ENCODE measurements at places on chromosomes 12 and 14.

- DNase-seq = no peak
Observed at GRCh38 chr12:6279631-6280030, 30.9 kb upstream of the PLEKHG6 start.

- DNase-seq = no peak
Observed at GRCh38 chr14:88533064-88533602, 21.7 kb downstream of the PTPN21 start.

- no peak for DNase-seq
Observed at GRCh38 chr12:25283006-25283405, 32.3 kb upstream of the KRAS start.

DNA sequence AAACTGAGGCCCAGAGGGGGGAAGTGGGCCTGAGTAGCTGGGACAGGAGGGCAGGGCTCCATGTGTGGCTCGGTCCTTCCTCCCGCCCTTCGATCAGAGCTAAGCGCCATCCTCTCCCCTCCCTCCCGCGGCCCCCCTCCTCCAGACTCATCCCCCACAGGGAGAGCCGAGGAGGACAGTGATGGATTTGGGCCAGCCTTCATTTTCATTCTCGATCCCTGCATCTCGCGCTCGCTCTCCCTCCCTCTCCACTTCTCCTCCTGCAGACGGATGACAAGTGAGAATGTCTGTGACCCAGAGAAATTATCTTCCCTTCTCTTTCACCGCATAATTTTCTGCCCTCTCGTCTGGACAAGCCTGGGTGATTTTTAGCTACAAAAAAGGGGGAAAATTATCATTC is 183.3 kb downstream of the RBM19 start:
- DNase-seq = no peak

- DNase-seq = no peak
Observed at GRCh38 chr14:84826294-84826693, 703.6 kb upstream of the FLRT2 start.

- DNase-seq = no peak
Observed at GRCh38 chr12:67645601-67646000, 2.9 kb upstream of the DYRK2 start.

- DNase-seq = no peak
Observed at GRCh38 chr12:23686095-23686494, 263.4 kb downstream of the SOX5 start.

DNA sequence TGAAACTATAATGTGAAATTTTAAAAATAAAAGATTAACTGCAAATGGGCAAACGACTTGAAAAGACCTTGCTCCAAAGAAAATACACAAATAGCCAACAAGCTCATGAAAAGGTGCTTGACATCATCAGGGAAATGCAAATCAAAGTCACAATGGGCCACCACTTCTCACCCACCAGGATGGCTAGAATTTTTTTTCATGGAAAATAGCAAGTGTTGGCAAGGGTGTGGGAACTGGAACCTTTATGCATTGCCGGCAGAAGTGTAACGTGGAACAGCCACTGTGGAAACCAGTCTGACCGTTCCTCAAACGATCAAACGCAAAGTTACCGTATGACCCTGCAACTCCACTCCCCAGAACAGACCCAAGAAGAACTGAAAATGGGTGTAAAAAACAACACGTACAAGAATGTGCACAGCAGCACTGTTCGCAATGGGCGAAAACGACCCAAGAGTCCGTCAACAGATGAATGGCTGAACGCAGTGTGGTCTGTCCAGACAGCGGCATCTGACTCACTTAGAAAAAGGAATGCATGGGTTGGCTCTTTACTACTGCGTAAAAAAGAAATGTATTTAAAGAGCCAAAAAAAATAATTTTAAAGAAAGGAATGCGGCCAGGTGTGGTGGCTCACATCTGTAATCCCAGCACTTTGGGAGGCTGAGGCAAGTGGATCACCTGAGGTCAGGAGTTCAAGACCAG is 40.2 kb downstream of the SCARB1 start:
- DNase-seq = no peak

DNA sequence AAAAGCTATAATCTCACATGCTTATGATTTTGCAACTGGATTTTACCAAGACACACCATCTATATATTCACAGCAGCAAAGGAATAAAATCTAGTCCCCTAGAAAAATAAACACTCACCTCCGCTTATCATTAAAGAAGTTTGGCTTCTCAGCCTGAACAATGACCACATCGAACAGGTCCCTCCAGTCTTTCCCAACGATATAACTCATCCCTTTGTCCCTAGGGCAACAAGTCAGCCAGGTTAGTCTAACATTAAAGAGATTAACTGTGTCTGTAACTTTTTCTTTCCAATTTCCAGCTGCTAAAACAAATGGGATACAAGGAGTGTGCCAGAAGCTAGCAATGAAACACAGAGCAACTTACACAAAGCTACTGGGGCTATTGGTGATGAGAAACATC is 48.0 kb downstream of the NT5DC3 start:
- DNase-seq = no peak

- no peak for DNase-seq
Observed at GRCh38 chr12:66746489-66747201, 67.8 kb upstream of the GRIP1 start.

GRCh38 chr14:37403626-37404025 is 191.4 kb downstream of the FOXA1 start:
- no peak for DNase-seq

DNA sequence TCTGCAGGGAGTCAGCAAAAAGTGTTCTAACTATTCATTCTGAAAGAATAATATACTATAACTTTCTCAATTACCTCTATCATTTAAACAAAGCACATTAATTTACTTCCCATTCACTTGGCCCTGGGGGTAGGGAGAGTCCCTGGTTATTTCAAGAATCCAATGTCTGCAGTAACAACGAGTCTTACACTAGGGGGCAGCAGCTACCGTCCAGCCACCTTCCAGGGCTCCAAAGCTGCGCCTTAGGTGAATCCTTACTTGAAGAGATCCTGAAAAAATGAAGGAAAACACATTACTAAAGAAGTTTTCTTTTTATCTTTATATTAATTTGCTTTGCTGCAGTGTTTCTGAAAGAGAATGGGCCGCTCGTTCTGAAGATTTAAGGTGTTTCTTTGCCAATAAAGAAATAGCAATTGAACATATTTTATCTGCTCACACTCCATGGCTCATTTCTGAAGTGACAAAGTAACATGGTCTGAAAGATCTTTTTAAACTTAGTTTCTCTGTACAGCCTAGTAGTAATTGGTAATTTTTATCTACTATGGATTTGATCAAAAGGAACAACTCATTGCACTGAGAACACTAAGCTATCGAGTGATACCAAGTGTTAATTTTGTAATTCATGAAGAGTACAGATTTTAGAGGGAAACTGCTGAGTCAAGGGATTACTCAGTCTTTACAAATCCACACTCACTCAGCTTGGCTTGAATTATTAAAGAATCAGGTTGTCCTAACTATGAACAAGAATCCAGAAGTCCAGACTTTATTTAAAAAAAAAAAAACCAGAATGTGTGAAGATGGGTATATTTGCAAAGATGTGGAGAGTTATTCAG is 27.6 kb downstream of the BHLHE41 start:
- DNase-seq = no peak

DNA sequence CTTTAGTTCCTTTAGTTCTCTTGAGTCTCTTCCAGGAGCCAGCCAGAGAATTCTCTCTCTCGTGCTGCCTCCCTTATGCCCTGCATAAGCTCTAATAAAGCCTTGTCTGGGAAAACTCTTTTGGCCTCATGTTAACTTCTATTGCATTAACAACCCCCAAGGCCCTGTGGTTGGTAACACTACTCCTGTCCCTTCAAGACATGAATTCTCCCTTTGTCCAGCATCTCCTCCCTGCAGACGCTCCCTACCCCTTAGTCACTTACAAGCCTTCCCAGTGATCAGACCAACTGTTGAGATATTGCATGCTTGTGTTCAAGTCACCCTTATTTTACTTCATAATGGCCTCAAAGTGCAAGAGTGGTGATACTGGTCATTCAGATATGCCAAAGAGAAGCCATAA is 12.1 kb downstream of the LTBR start:
- no peak for DNase-seq

DNA sequence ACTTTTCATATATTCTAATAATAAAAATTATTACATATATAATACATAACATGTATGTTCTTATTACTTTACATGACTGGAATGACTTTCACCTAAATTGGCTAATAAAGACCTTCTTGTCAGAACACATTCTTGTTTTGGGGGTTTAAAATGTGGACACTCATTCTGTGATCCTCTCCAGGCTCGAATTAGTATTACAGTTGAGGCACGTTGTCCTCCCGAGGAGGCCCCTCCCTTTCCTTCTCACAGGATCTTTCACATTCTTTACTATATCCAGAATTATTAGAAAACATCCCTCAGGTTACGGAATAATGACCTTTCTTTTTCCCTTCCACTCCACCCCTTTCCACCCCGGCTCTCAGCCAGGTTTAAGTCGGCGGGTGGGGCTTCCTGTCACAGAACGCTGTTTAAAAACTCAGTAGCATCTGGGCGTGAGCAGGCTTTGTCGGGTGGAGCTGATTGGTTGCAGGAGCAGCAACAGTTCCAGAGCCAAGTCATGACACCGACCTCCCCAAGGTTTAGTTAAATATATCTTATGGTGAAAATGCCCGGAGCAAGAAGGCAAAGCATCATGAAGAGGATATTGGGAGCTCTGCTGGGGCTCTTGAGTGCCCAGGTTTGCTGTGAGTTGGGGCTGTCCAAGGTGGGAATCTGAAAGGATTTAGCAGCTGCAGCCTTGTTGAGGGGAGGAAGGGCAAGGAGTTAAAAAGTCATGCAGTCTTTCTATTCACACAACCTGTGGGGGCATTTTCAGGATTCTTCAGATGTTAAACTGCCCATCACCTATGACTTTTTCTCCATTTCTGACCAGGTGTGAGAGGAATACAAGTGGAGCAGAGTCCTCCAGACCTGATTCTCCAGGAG is 396.7 kb upstream of the OR4E1 start:
- DNase-seq = no peak

GRCh38 chr12:130765186-130765659 is 49.1 kb upstream of the RIMBP2 start:
- no peak for DNase-seq

GRCh38 chr14:67500981-67501380 is 12.5 kb upstream of the TMEM229B start:
- no peak for DNase-seq

- DNase-seq = no peak
Observed at GRCh38 chr12:57521525-57522010, 1.1 kb upstream of the MBD6 start.

- no peak for DNase-seq
Observed at GRCh38 chr14:88137327-88137726, 132.4 kb downstream of the GPR65 start.

GRCh38 chr14:102323102-102323501 is 3.6 kb downstream of the ZNF839 start:
- peak; percentile 95 for DNase-seq

GRCh38 chr12:92294676-92295440 is 149.2 kb upstream of the BTG1 start:
- DNase-seq = no peak

- DNase-seq = peak; percentile 62
Observed at GRCh38 chr14:68623307-68623706, 169.6 kb downstream of the ZFP36L1 start.

DNA sequence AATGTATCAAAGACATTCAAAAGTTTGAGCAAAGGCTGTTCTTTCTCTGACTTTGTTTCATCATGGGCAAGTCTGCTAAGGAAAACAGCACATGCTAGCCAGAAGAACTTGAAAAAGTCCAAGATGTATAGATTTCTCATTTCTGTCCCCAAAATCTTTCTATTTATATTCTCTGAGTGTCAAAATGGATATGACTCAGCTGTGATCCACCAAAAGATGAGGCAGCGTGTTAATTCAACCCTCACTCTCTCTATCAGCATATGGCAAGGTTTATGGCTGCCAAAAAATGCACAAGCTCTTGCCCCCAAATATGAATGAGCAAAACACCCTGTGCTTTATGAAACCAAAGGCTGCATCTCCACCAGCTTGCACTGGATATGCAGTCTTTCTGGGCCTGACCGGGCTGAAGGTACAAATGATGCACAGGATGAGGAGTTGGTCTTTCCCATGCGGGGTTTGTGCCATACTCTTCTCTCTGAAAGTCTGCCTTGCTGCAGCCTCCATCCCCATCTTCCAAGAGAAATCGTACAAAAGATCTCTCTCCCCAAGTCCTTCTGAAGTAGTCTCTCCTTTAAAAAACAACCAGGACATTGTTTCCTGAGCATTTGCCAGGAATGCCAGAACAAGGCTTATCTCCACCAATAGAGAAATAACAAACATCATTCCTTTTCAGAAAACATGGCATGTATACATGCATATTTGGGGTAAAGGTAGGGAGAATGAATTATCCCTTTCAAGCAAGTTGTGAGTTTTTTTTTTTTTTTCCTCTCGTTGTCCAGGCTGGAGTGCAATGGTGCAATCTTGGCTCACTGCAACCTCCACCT is 203.4 kb downstream of the TMX1 start:
- peak; percentile 68 for DNase-seq

DNA sequence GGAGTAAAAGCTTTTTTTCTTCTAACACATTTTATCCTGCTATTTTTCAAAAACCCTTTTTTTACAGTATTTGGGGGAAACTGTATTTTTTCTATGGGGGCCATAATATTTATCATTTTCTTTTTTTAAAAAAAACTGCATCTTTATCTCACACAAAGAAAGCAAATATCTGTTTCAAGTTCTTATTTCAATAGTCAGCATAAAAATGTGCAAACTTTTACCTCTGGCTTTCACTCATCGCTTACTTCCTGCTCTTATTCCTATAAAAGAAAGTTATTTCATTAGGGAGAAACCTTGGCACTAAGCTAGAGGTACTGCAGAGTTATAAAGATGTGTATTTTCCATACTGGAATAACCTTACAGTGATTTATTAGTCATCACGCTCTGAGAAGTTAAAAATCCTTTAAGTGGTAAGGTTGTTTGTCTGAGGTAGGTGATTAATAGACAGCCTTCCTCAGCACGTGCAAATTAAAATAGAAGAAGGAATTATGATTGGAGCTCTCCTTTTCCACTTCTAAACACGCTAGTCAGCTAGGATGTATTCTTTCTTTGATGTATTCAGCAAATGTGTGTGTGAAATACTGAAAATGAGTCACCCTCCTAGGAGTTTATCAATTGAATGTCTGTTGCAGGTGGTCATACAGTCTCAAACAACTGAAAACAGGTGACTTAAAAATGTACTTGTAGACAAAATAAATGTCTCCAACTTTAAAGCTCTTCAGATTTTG is 461.0 kb downstream of the GXYLT1 start:
- no peak for DNase-seq

- DNase-seq = no peak
Observed at GRCh38 chr12:5689773-5690172, 255.3 kb downstream of the ANO2 start.

- DNase-seq = no peak
Observed at GRCh38 chr12:93453633-93454032, 11.9 kb upstream of the UBE2N start.

- no peak for DNase-seq
Observed at GRCh38 chr12:108237272-108237671, 101.8 kb downstream of the CMKLR1 start.
